ENCODE measurements at places on chromosomes 16 and 17.

GRCh38 chr16:48128769-48129168, 27.0 kb downstream of the ABCC12 start:
- DNase-seq: no peak

DNA sequence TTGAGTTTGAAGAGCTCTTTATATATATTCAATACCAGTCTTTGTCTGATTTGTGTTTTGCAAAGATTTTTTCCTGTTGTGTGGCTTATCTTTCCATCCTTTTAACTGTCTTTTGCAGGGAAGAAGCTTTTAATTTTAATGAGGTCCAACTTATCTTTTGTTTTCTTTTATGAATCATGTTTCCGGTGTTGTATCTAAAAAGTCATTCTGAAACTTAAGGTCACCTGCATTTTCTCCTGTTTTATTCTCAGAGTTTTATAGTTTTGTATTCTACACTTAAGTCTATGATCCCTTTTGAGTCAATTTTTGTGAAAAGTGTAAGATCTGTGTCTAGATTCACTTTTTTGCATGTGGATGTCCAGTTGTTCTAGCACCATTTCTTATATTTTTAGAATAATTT, 24.6 kb upstream of the COX10 start:
- DNase-seq: no peak

DNA sequence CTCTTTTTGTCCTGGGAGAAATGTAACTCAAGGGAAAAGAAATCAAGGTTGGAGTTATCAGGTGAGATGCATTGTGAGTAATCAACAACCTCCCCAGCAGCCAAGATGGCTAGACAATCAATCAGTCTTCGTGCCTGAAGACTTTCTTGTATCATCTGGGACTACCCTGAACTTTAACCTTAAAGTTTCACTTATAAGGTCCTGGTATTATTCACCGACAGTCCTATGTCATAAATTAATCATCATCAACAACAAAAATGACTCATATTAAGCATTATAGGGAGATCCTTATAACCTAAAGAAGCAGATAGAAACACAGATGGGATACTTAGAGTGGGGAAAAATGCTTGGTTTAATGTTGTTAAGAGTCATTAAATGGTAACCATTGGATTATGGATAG, 7.7 kb upstream of the TEKT3 start:
- no peak for DNase-seq

DNA sequence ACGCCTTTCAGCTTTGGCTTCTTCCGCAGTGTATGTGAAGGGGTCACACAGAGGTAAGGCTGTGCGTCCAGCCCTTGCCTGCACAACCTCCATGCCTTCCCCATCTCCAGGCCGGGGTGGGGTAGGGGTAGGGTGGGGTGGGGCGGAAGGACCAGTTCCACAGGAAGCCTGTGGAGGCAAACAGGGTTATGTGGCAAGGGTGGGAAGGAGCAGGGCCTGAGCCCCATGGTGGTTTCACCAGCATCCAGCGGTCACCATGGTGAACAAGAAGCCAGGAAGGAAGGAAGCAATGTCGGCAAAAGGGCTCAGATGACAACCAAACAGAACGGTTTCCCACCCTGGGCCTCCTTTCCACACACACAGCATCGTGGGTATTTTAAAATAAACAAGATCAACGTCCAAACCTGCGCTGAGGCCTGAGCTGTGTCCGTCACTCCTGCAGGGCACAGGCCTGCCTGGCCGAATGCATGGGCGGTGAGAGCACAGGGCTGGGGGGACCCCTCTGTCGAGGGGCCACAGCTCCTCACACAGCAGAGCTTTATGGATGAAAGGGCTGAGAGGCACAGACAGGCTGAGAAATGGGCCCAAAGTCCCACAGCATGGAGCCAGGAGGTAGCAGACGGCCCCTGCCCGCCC, 80.5 kb downstream of the ZNF778 start:
- DNase-seq: no peak

DNA sequence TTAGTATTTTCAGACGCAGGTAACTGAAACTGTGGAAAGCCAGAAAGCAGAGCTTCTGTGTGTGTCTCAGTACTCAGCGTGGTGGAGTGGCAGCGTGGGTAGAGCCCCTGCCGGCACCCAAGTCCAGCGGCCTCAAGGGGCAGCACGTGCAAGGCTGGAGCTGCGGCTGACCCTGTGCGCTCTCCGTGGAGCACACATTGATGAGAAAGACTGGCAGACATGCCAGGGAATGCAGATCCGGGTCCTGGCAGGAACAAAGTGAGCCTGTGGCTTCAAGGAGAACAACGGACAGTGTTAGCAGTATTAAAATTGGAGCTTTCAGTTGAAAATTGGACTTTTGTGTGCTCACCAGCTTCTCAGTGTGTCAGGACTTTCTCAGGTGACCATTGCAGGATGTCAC, 23.3 kb downstream of the ZC3H18 start:
- DNase-seq: no peak

DNA sequence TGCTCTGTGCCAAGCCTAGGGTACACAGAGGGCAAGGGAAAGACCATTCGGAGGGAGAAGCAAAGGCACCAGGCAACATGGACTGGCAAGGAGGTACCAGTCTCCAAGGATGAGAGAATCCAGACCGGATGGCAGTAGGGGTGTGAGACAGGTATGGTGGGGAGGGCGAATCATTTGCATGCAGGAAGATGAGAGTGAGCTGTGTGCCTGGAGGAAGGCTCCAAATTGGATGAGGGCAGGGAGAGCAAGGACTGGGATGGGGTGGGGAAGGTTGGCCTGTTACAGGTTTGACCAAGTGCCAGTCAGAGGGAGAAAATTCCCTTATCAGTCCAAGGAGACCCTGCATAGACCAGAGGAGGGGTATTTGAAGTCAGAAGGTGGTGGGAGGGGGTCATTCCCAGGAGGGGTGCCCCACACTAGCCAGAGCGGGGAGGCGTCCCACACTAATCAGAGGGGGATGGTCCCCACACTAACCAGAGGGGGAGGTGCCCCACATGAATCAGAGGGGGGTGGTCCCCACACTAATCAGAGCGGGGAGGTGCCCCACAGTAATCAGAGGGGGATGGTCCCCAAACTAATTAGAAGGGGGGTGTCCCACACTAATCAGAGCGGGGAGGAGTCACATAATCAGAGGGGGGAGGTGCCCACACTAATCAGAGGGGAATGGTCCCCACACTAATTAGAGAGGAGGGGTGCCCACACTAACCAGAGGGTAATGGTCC, 737 bp downstream of the CANT1 start:
- DNase-seq: peak; percentile 37

- no peak for DNase-seq
These were observed 3.3 kb downstream of the BCAR1 start for GRCh38 chr16:75248142-75248535.

DNA sequence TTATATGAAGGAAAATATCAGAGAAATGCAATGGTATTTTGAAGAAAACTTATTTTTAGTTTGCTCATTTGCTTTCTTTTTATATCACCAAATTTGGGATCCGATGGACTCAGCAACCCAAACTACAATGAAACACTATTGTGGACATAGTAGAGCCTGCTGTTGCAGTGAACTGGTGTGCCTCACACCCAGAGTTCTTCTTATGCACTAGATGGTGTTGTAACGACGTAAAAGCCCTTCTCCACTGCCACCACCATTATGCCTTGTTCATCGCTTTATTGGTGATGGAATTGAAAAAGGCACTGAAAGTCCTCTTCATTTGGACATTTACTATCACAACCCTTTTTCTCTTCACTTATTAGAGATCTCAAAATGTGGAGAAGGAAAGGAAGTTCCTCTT, 381.3 kb downstream of the CDH8 start:
- DNase-seq: no peak

DNA sequence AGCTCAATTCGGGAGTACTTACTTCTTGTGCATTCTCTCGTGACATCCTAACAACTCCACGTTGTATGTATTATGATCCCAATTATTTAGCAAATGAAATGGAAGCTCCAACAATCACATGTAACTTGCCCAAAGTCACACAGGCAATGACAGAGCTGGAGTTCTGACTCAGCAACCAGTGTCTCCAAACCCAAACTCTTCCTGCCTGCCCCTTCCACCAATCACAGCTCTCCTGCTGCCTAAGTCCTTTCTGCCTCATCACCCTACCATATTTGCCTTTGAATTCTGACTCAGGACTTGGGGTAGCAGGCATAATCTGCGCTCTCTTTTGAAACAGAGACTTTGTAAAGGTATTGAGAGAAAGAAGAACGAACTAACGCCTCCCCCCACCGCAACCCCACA, 245.2 kb upstream of the MAF start:
- no peak for DNase-seq

DNA sequence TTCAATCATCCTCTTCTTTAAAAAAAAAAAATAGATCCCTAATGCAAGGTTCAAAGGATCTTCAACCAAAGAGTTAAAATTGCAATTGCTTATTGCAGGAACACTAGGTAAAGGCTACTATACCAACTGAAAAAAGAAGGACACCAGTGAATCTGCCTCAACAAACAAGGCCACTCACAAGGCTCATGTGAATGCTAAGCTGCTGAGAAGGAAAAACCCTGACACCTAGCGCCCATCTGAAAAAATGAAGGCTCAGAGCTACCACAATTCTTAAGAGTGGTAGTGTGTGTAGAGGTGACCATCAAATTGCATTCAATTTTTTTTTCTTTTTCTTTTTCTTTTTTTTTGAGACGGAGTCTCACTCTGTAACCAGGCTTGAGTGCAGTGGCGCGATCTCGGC, 201.6 kb upstream of the C17orf78 start:
- peak; percentile 25 for DNase-seq

- no peak for DNase-seq
These were observed 2.7 kb downstream of the ACOX1 start for GRCh38 chr17:75976175-75976848.

DNA sequence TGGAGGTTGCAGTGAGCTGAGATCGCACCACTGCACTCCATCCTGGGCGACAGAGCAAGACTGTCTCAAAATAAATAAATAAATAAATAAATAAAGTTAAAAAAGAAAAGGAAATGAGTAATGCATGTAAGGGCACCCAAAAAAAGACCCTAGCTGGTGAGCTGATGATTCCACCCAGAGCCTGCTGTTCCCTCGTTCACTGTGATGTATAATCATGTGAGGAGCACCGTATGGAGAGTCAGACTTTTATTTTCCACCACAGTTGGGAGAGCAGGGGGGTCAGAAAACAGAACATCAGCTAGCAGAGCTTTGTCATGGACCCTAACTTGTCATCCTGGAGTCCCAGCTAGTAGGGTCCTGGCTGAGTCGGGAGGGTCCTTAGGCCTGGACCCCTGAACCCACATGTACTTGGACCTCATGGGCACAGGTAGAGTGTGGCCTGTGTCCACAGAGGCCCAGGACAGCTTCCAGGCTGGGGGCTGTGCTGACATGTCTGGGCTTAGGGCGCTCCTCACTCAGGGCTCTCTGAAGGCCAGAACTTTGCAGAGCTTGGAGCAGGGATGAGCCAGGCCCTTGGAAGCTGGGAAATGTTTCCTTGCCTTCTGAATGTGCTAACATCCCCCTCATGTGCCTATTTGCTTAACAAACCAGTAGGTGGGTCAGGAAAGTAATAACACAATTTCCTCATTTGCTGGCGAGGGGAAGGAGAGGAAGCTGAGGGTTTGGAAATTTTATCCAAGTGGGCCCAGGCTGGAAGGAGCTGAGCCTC, 18.8 kb upstream of the LASP1NB start:
- DNase-seq: no peak

DNA sequence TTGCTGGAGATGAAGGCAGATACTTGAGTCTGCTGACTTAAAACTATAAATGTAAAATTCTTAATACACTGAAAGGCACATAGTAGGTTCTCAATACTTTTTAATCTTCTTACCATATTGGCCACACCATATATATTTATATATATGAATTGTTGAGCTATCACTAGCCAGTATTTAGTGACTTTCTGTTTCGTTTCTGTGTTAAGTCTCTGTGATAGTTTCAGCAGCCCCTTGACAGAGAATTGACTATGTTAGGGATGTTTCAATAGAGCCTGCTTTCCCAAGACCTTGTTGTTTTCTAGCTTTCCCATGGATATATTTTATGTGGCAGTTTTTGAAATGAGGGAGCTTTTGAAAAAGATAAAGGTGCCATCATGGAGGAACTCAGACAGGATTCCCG, 206.5 kb upstream of the GOT2 start:
- no peak for DNase-seq

DNA sequence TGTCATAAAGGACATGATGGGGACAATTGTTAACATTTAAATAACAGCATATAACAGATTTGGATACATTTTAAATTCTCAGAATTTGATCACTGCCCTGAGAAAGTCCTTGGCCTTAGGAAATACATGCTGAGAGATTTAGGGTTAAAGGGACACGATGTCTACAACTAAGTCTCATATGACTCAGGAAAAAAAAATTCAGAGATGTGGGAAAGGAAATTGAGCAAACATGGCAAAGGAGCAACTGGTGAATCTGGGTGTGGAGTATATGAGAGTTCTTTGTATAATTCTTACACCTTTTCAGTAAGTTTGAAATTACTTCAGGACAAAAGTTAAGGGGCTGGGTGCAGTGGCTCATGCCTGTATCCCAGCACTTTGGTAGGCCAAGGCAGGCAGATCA, 18.2 kb downstream of the MPP3 start:
- DNase-seq: peak; percentile 0

GRCh38 chr17:2405247-2405926, 4.5 kb upstream of the MNT start:
- no peak for DNase-seq

- DNase-seq: peak; percentile 56
These were observed 13.0 kb downstream of the CDH13 start for GRCh38 chr16:82639666-82640336.

GRCh38 chr17:65173284-65173793, 36.2 kb downstream of the RGS9 start:
- DNase-seq: peak; percentile 37

DNA sequence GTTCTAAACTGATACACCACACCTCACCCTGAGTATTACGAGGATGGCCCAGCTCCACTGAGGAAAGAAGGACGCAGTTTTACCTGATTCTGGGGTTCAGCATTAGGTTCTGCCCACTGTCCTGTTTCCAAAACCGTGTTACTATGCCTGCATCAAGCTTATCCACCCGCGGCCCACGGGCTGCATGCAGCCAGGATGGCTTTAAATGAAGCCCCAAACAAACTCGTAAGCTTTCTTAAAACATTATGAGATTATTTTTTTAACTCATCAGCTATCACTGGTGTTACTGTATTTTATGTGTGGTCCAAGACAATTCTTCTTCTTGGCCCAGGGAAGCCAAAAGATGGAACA, 4.0 kb upstream of the CD300LG start:
- no peak for DNase-seq

All from femur (tissue), 1 donor.